Activated B cell treated with CpG ODN at 0.5 μM for 24 hours (primary cell): ENCODE measurements at places on chromosomes 2 and 18. TPM values are rescaled to one million over a fixed set of nuclear protein-coding genes. Genes with fewer than 3 reads are reported as not detected.

The PCARE gene
- not detected in 2 replicates for total RNA-seq

The B3GNT7 gene
- total RNA-seq: 23.7 and 24.4 TPM in 2 replicates

The LTBP1 gene
- 0.07 TPM in 1 of 2 replicates, not detected in the other for total RNA-seq

The LHCGR gene
- total RNA-seq: not detected in 2 replicates

The KCNE4 gene
- total RNA-seq: not detected in 2 replicates

The ERFE gene
- total RNA-seq: not detected in 2 replicates

The RGPD4 gene
- 0.07 TPM in 1 of 2 replicates, not detected in the other for total RNA-seq

The SLC9A4 gene
- 0.05 and 0.11 TPM in 2 replicates for total RNA-seq

The CDK15 gene
- not detected in 2 replicates for total RNA-seq

The UGT1A8 gene
- not detected in 2 replicates for total RNA-seq

The AQP12B gene
- not detected in 2 replicates for total RNA-seq

The DLX1 gene
- not detected in 2 replicates for total RNA-seq

The ABCG5 gene
- not detected in 2 replicates for total RNA-seq

The INHA gene
- not detected in 2 replicates for total RNA-seq

The IKZF2 gene
- 51.5 and 60.2 TPM in 2 replicates for total RNA-seq

The RHOB gene
- total RNA-seq: 11.0 and 12.9 TPM in 2 replicates

The SCYGR4 gene
- total RNA-seq: not detected in 2 replicates

The TMEM247 gene
- not detected in 2 replicates for total RNA-seq

The CCDC68 gene
- 0.24 and 0.33 TPM in 2 replicates for total RNA-seq

The METAP1D gene
- 7.7 and 13.7 TPM in 2 replicates for total RNA-seq

The FKBP1B gene
- 1.4 and 2.3 TPM in 2 replicates for total RNA-seq

The GCG gene
- total RNA-seq: not detected in 2 replicates

The SPC25 gene
- 0.18 and 0.95 TPM in 2 replicates for total RNA-seq

The L3MBTL4 gene
- 10.6 and 12.3 TPM in 2 replicates for total RNA-seq

The LOXHD1 gene
- total RNA-seq: not detected in 2 replicates

The UGT1A5 gene
- not detected in 2 replicates for total RNA-seq

The CSRNP3 gene
- not detected in 2 replicates for total RNA-seq

The UGT1A4 gene
- not detected in 2 replicates for total RNA-seq

The ORC2 gene
- total RNA-seq: 36.8 and 38.1 TPM in 2 replicates

The CD28 gene
- 0.44 TPM in 1 of 2 replicates, not detected in the other for total RNA-seq

The TEX44 gene
- total RNA-seq: not detected in 2 replicates

The PTCD3 gene
- total RNA-seq: 135 and 148 TPM in 2 replicates

The ACMSD gene
- total RNA-seq: not detected in 2 replicates

The INO80C gene
- total RNA-seq: 31.6 and 35.9 TPM in 2 replicates

The EDAR gene
- total RNA-seq: not detected in 2 replicates

The ARL4C gene
- total RNA-seq: 20.9 TPM in 2 replicates

The ZSWIM2 gene
- total RNA-seq: not detected in 2 replicates

The TTR gene
- not detected in 2 replicates for total RNA-seq

The CHMP1B gene
- 28.5 and 29.4 TPM in 2 replicates for total RNA-seq
